Activated naive CD8-positive, alpha-beta T cell treated with anti-CD3 and anti-CD28 coated beads, Interleukin-2, amount 10 ng/mL, durations not matched to agents 7 days and 5 days (primary cell): ENCODE measurements at places on chromosomes 2 and 18. TPM values are rescaled to one million over a fixed set of nuclear protein-coding genes. Genes with fewer than 3 reads are reported as not detected.

Gene INO80D
- total RNA-seq, result 25.5 TPM

Gene UPP2
- not detected for total RNA-seq

Gene RFTN2
- 0.88 TPM for total RNA-seq

Gene PTPRN
- not detected for total RNA-seq

Gene SCN2A
- not detected for total RNA-seq
